ENCODE measurements at places on chromosomes 7 and 10. TPM values are rescaled to one million over a fixed set of nuclear protein-coding genes. Genes with fewer than 3 reads are reported as not detected.

- H3K27ac ChIP-seq: no peak overlapping the region
- no peak overlapping the region for H3K4me3 ChIP-seq
- DNase-seq: no peak
- H3K27me3 ChIP-seq: no peaks in the 10 kb centered on the region
- H3K4me1 ChIP-seq: no peaks in the 10 kb centered on the region
Measured at GRCh38 chr7:142188846-142189245, 69.0 kb downstream of the PRSS58 start.

DNA sequence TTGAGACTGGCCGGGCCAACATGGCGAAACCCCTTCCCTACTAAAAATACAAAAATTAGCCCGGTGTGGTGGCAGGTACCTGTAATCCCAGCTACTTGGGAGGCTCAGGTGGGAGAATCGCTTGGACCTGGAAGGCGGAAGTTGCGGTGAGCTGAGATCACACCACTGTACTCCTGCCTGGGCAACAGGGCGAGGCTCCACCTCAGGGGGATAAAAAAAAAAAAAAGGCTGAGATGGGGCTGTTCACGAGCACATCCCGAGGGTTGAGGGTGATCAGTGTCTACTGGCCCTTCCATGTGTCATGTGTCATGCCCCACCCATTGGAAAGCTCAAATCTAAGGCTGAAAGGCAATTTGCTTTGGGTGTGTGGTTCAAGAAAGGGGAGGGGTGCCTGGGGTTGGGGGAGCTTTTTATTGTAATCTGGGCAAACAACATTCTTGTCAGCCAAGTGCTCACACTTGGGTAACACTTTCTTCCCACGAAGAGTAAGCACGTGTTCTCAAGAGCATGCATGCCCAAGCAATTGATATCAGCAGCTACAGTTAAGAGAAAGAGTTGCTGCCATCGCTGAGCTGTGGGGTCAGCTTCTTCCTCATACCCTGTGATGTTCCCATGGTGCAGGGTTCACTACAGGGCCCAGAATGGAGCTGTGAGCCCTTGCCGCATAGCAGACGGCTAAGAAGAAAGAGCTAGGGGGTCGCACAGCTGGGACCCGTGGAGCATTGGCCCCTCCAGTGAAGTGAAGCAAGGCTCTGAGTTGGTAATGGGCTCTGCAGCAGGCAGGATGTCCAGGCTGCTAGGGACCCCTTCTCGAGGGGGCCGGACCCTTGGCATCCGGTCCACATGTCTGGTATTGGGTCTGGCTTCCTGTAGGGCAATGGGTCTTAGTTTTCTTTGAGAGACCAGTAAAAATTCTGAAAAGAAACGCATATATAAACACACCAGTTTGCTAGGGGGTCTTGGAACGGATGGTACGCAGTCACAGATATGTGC is 9.9 kb upstream of the ACSL5 start:
- no peaks in the 10 kb centered on the region for H3K27me3 ChIP-seq
- no peak overlapping the region for H3K4me3 ChIP-seq
- no peak for DNase-seq
- no peak overlapping the region for H3K27ac ChIP-seq
- H3K36me3 ChIP-seq: no peaks in the 10 kb centered on the region

DNA sequence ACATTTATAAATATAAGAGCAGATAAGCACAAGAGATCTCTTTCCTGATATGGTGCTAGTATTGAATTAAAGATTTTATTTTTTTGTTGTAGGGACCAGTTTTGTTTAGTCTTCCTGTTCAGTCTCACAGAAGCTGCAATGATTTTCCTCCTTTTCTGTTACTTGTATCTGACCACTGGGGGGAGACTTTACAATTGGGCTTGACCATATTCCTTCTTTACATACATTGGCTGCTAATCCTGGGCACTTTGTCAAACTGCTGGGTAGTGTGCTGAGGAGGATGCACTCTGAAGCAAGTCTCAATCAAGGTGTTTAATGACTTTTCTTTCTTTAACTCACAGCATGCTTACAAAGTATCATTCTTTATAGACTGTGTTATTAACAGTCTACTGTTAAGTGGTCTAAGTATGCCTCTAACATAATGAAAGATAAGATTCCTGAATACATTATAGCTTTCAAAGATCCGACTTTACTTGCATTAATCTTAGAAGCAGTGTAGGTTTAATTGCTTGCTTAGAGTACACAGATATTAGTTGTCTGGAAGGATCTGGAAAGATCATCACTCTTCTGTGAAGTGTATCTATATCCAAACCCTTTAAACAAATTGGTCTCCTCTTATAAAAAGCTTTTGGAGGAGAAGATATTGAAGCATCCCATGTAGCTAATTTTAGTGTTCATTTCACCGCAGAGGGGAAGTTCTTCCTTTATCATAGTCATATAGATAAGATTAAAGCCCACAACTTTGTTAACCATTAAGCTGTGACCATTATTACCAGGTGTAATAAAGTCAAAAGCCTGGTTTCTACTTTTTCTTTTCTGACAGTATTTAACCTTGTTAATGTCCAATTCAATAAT is 3.1 kb downstream of the PALS2 start:
- no peak overlapping the region for H3K4me3 ChIP-seq
- no peaks in the 10 kb centered on the region for H3K36me3 ChIP-seq
- DNase-seq: peak; percentile 89
- H3K4me1 ChIP-seq: peaks cover 21% of the 10 kb centered on the region
- no peak overlapping the region for H3K27ac ChIP-seq

- no peaks in the 10 kb centered on the region for H3K4me1 ChIP-seq
- H3K4me3 ChIP-seq: no peak overlapping the region
- no peak for DNase-seq
- H3K36me3 ChIP-seq: no peaks in the 10 kb centered on the region
Measured at GRCh38 chr7:138962561-138963270, 18.5 kb downstream of the KIAA1549 start.

DNA sequence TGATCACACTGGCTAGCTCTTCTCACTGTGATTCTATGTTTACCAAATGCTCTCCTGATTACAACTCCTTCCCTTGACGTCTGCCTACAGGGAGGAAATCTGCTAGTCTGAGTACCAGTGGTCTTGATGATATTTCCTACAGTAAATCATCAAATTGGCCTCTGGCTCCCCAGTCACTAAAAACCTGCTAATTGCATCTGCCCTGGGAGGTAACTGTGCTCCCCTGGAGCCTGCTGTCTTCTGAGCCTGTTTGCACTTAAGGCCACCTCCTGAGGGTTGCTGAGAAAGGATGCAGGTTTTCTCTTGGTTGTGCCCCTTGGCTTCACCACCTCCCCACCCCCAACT is 56.0 kb downstream of the ELMO1 start:
- no peak overlapping the region for H3K4me3 ChIP-seq
- H3K36me3 ChIP-seq: no peaks in the 10 kb centered on the region
- H3K27me3 ChIP-seq: no peaks in the 10 kb centered on the region
- no peaks in the 10 kb centered on the region for H3K4me1 ChIP-seq

- no peaks in the 10 kb centered on the region for H3K4me1 ChIP-seq
- no peak for DNase-seq
- H3K4me3 ChIP-seq: no peak overlapping the region
Measured at GRCh38 chr7:85041605-85042216, 145.1 kb downstream of the SEMA3D start.

- no peak overlapping the region for H3K4me3 ChIP-seq
- no peak for DNase-seq
- H3K4me1 ChIP-seq: peaks cover 8% of the 10 kb centered on the region
- H3K27me3 ChIP-seq: no peaks in the 10 kb centered on the region
Measured at GRCh38 chr7:929311-929711, 25.2 kb downstream of the ADAP1 start.

GRCh38 chr10:62993121-62993520 is 140.0 kb upstream of the NRBF2 start:
- no peak overlapping the region for H3K27ac ChIP-seq
- no peak for DNase-seq
- H3K36me3 ChIP-seq: no peaks in the 10 kb centered on the region
- H3K4me1 ChIP-seq: peaks cover 9% of the 10 kb centered on the region

RSPH10B2 gene
- total RNA-seq: under 0.01 TPM

GIMAP6 gene
- 0.36 TPM for total RNA-seq

MBL2 gene
- under 0.01 TPM for total RNA-seq

STK31 gene
- total RNA-seq: under 0.01 TPM

ABCF2 gene
- 55.1 TPM for total RNA-seq

BTBD16 gene
- not detected for total RNA-seq

TEX47 gene
- not detected for total RNA-seq

Measured in osteoblast (primary cell).